ENCODE measurements at places on chromosomes 6 and 20.

- no peak for DNase-seq
These were observed 31.7 kb downstream of the REPS1 start for GRCh38 chr6:138956244-138956924.

DNA sequence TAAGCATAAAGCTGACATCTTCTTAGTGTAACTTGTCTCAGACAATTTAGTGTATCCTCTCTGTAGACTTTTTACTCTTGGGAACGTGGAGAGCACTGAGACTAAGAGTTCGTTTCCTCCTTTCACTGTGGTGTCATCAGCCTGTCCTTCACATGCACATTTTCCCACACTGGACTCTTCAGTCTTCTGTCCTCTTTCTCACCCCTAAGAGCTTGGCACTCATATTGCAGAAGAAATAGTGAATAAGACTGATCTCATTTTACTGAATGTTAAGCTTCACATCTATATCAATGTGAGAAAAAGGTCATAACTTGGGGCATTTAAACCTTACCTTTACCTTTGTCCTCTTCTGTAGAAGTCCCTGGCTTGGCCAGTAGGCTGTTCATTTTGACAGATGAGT, 25.6 kb downstream of the FUCA2 start:
- no peak for DNase-seq

- no peak for DNase-seq
These were observed 54.2 kb downstream of the NFATC2 start for GRCh38 chr20:51488331-51488730.

GRCh38 chr20:572727-573126, 29.1 kb upstream of the CSNK2A1 start:
- no peak for DNase-seq

DNA sequence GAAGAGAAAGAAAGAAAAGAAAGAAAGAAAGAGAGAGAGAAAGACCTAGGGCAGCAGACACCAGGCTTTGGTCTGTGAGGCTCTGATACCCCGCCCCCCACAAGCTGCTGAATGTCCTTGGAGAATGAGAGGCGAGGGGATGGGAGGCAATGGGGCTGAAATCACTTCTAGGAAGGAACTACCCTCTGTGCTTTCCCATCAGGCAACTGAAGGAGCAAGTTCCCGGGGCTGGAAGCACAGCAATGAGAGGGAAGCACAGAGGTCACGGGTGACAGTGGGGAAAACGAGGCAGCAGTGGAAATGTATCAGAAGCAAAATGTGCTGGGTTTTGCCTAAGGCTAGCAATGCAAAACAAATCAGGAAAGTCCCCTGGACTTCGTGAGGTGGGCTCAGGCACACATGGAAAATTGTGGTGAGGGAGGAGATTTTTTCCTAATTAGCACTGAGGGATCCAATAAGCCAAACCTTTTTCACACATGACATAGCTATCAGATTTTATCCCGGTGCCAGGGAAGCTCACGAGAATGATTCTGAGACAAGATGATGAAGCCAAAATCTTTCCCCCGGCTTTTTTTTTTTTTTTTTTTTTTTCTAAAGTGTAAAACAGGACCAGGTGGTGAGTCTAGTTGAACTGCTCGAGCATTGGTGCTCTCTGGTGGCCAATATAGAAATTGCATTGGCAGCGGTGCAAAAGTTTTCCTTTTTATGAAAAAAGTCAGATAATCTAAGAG, 16.8 kb upstream of the ARFGEF2 start:
- DNase-seq = peak; percentile 39

DNA sequence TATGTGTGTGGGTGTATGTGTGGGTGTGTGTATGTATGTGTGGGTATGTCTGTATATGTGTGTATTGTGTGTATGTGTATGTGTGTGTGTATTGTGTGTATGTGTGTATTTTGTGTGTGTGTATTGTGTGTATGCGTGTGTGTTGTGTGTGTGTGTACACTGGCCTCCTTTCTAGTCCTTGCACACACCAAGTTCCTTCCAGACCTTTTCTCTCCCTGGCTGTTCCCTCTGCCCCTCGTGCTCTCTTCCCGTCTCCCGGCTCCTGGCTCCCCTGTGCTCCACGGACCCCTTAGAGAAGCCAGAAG, 11.4 kb downstream of the VSTM2L start:
- DNase-seq = no peak

GRCh38 chr20:382291-383115, 1.9 kb downstream of the TRIB3 start:
- DNase-seq = no peak

GRCh38 chr6:6942091-6942490, 165.7 kb upstream of the RREB1 start:
- no peak for DNase-seq

DNA sequence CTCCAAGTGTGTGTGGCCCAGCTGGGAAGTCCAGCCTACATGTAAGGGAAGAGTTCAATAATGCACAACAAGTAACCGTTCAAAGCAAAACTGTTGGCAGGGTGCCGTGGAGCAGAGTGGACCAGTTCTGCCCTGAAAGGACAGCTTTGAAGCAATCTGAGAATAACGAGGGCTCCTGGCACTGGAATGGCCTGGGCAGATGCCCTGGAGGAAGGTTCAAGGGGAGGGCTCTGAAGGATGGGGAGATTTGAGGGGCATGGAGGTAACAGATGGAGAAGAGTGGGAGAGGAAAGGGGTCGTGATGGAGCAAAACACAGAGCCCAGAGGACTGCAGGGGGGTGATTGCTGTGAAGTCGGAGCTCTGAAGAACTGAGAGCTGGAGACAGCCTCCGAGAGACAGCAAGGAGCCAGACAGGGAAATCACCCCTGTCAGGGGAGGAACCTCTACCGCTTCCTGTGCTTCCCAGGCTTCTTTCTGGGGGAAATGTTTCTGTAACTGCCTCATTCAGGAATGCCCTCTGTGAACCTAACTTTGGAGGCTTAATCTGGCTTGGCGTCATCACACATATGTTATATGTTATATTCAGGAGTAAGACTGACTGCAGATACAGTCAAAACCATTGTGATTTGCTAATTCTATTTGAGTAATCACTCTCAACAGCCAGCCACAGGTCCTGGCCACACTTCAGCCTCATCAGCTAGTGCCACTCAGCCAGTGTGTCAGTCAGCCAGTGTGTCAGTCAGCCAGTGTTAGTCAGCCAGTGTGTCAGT, 41.2 kb downstream of the ZC3H12D start:
- DNase-seq = no peak

- no peak for DNase-seq
These were observed 661 bp upstream of the HEBP2 start for GRCh38 chr6:138403324-138403800.

DNA sequence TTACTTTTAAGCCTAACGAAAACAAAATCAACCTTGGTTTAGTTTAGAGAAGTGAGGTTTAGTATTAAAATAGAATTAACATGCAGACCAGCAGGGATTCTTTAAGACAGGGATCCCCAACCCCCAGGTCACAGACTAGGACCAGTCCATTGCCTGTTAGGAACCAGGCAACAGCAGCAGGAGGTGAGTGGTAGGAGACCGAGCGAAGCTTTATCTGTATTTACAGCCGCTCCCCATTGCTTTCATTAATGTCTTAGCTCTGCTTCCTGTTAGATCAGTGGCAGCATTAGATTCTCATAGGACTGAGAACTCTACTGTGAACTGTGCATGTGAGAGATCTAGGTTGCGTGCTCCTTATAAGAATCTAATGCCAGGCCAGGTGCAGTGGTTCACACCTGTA, 225.9 kb downstream of the NKAIN2 start:
- no peak for DNase-seq

DNA sequence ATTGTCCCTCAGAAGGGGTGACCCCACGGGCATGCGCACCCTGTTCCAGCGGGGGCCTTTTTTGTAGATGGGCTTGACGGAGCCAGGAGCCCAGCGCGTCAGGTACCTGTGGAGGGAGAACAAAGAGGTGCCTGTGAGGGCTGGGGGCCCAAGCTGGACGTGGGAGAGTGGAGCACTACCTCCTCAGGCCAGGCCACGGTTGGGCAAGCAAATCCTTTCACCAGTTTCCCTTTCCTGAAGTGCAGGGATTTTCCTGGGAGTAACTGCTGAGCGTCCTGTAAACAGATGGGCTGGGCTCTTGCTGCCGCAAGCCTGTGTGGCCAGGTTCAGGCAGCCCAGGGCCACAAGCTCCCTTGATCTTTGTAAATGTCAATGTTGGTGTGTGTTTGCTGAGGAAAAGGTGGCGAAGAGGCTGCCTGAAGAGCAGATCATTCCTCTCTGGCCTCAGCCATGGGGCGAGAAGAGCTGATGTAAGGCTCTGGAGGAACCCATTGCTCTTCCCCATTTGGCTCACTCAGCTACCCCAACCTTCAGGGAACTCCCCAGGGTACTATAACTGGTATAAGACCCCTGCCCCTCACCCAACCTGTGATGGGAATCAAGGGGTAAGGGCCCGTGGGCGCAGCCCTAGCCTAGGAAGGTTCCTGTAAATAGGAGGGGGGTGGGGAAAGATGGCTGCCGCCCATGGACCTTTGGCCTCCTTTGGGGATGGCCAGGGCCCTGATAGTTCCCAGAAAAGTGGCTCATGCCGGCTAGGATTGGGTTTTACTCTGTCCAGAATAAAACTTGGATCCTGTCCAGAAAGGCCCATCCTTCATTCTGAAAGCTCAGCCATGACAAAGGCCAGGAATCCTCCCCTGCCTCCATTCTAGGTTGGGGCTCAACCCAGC, 15.5 kb downstream of the MRPS18A start:
- DNase-seq = no peak

DNA sequence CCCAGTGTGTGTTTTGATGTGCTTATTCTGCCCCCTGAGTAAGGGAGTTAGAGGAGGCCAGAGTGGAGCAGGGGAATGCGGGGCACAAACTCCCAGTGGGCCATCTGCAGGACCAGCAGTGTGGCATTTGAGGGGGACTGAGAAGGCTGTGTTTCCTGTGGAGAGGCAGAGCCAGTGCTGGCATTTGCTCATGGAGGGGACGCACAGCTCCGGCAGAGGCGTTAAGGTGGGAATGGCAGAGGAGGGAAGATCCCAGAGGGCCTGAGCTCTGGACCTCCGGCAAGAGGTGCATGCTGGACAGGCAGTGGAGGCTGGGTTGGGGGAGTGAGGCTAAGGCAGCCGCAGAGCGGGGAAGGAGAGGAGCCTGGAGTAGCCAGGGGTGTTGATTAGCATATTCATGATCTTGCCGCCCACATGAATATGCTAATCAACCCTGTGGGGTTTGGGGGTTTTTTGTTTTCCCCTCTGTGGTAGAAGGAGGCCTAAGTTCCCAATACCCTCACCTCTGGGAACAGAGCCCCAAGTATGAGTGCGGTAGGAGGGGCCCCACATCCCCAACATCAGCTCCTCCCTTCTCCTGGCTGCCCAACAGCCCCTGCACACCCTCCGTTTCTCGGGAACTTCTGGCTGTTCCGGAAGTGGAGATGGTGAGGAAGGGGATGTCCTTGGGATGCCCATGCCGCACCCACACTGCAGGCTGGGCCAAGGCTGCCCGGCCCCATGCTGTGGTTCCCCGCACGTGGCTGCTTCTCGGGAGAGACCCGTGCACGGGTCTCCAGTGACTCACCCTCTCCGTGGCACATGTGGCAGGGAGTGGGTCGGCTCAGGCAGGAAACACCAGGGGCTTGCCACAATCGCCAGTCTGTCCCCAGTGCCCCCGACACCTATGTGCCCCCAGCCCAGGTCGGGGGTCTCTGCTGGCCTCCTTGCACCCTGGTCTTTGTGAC, 33.8 kb downstream of the DLGAP4 start:
- DNase-seq = no peak

DNA sequence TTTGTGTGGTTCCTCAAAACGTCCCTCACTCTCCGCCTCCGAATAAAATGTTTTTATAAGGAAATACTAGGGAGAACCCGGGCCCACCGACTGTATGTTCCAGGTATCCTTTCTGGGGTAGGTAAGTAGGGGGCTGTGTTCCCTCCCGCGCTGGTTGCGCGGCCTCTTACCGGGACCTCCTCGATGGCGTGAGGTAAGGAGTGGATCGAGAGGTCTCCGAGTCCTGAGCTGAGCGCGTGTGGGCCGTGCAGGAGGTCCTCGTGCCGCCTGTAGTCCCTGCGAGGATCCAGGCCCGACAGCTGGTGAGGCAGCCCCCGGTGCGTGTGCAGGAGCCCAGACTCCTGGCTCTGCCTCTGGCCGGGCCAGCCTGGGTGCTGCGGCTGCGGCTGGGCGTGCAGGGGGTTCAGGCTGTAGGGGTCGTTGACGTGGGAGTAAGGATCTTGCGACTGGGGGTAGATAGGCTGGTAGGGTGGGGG, 5.1 kb downstream of the TFAP2A start:
- no peak for DNase-seq

DNA sequence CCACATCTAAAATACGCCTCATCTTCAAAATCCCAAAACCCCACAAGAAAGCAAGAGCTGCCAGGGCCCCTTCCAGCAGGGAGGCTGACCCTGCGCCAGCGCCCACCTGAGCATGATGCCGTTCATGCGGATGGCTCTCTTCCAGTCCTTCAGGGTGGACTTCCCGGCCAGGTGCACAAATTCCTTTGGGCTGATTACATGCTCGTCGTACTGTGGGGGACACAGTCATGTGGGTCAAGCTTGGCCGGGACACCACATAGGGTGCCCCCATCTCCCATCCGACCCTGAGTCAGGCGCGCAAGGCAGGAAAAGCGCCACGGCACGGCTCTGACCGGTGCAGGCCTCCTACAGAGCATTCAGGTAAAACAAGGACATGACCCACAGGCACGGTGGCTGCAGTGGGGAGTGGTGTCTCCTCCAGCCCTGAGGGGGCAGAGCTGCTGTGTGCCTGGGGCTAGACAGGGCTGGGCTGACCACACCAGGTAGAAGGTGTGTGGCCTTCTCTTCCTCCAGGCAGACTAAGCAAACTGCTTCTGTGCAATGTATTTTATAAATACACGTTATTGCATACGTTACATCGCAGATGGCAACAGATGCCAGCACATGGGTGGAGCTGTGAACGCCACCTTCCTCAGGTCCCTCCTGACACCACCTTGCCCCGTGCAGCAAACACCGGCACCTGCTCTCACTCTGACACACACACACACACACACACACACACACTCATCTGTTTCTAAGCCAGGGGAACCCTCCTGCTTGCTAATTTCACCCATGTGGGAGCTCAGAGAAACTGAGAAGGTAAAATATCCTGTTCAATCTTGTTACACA, 23.8 kb upstream of the HELZ2 start:
- no peak for DNase-seq

DNA sequence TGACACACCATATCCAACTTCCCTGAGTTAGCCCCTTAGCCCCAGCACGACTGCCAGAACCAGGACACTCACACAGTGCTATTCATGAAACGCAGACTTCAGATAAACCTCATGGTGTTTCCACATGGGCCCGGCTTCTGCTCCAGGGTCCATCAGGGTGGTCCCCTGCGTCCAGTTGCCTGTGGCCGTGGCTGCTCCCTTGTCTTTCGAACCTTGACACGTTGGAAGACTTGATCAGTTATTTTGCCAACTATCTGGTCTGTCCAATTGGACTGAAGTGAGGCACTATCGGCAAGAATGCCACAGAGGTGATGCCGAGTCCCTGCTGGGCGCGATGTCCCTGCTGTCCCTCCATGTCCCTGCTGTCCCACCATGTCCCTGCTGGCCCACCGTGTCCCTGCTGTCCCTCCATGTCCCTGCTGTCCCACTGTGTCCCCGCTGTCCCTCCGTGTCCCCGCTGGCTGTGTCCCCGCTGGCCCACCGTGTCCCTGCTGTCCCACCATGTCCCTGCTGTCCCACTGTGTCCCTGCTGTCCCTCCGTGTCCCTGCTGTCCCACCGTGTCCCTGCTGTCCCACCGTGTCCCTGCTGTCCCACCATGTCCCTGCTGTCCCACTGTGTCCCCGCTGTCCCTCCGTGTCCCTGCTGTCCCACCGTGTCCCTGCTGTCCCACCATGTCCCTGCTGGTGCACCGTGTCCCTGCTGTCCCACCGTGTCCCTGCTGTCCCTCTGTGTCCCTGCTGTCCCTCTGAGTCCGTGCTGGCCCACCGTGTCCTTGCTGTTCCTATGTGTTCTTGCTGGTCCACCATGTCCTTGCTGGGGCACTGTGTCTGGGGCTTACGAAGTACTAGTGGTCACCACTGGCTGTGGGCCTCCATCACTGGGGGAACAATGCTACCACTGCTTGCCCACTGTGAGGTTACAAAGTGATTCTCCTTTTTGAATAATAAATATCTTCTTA, 251.4 kb downstream of the DLL1 start:
- DNase-seq = no peak
